ENCODE measurements at places on chromosomes 7 and 10.

- DNase-seq: no peak
Measured at GRCh38 chr10:113309791-113310190, 243.1 kb upstream of the HABP2 start.

GRCh38 chr7:48681006-48681405 lies 243.3 kb upstream of the CDC14C start:
- DNase-seq: no peak

- no peak for DNase-seq
Measured at GRCh38 chr10:101219139-101219945, 9.9 kb downstream of the LBX1 start.

DNA sequence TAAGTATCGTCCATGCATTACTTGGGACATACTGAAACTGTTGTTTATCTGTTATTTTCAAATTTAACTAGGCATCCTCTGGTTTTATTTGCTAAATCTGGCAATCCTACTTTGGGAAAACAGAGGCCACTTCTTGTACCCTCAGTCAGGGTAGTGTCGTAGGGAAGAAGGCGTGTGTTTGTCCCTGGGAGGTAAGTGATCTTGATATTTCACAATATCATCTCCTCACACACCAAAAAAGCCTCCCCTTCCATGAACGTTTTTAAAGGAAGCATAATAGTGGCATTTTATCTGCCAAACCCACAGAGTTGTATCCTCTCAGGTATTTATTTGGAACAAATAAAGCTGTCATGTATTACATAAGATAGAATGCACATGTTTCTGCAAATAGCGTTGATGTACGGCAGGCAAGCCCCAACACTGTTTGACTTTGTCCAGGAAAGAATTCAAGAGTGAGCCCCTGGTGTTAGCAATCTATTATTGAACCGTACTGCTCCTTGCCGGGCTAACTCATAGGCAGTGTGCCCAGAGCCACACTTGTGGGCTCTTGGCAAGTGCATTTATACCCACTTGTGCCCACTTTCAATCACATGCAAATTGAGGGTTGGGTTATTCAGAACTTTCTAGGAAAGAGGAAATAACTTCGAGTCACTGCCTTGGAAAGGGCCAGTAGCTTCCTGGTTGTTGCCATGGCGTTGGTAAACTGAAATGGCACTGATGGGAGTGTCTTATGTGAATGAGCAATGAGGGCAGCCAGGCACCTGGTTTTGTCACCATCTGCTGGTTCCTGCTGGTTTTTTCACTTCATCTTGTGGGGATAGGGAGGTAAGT lies 266.0 kb downstream of the USP6NL start:
- DNase-seq: peak; percentile 14

DNA sequence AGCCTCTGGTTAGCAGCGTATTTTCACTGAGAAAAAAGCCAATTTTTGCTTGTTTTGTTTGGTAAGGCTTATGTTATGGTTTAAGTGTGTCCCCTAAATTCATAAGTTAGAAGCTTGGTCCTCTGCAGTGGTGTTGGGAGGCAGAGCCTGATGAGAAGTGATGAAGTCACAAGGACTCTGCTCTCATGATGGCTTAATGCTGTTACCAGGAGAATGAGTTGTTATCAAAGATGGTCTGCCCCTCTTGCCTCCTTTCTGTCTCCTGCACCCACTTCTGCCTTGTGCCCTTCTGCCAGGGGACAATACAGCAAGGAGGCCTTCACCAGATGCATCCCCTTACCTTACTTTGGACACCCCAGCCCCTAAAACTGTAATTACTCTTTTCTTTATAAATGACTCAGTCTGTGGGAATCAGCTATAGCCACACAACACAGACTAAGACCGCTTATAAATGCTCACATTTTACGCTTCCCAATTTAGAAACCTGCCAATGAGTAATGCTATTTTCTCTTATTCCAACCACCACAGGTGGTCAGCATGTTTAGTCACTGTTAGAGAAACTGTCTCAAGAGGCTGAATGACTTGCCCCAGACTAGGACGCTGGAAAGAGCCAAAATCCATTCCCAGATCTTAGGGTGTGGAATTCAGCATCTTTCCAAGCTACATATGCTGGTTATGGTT lies 6.1 kb upstream of the PKD1L1 start:
- no peak for DNase-seq

Measured in small intestine (tissue), 16 donors.